ENCODE measurements at places on chromosomes 12 and 14.

DNA sequence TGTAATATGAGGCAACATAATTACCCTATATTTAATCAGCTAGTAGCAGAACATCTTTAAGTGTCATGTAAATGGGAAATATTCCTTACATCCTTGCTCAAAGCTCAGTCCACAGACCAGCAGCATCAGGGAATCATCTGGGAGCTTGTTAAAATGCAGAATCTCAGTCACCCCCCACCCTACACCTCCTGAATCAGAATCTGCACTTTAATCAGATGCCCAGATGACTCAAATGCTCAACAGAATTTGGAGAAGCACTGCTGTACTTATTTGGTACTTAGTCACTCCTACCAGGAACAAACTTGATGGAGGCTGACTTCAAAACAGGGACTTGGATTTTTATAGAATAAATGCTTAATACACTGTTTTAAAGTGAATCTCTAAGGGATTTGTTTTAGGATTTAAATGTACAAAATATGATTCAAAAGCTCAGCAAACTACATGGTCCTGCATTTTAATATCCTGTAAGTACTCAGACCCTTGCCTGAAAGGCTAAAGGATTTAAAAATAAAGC, 96.5 kb downstream of the ARMH4 start:
- no peak for DNase-seq

GRCh38 chr14:105447651-105448640, 26.7 kb upstream of the CRIP2 start:
- DNase-seq: no peak

DNA sequence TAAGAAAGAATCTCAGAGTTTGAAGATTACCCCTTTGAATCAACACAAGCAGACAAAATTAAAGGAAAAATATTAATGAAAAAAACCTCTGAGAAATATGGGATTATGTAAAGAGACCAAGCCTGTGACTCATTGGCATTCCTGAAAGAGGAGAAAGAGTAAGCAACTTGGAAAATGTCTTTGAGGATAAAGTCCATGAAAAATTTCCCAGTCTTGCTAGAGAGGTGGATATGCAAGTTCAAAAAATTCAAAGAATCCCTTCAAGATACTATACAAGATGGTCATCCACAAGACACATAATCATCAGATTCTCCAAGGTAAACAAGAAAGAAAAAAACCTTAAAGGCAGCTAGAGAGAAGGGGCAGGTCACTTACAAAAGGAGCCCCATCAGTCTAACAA, 13.3 kb downstream of the SLCO1B1 start:
- DNase-seq: no peak

- no peak for DNase-seq
These were observed 309.8 kb downstream of the CCER1 start for GRCh38 chr12:90645181-90645580.

DNA sequence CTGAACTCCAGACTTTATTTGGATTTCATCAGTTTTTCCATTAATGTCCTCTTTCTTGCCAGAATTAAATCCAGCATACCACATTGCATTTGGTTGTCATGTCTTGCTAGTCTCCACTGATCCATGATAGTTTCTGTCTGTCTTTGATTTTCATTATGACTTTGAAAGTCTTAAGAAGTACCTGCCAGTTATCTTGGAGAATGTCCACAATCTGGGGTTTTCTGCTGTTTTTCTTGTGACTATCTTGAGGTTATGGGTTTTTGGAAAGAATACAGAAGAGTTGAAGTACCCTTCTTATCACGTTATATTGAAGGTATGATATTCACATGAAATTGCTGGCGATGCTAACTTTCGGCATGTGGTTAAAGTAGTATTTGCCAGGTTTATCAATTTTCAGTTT, 282.3 kb upstream of the PRICKLE1 start:
- no peak for DNase-seq

- no peak for DNase-seq
These were observed 54.9 kb downstream of the DNAH10 start for GRCh38 chr12:123816896-123817537.

GRCh38 chr14:76015191-76015590, 29.6 kb downstream of the IFT43 start:
- no peak for DNase-seq

DNA sequence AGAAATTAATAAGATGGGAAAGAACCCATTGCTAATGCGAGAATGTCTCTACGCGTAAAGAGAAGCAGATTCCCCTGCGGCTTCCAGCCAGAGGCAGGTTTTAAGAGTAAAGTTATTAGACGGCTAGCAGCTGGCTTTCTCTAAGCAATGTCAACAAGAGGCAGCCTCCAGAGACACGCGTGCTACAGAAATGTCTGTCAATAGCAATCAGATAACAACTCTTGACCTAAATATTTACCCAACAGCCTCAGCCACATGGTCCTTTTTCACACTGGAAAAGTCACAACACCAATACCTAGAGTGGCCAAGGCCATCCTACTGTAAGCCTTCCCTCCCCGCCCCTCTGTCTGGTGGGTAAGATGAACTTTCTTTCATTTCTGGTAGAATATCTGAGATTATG, 146.0 kb upstream of the SFSWAP start:
- no peak for DNase-seq

GRCh38 chr14:102187044-102187443, 47.3 kb downstream of the WDR20 start:
- DNase-seq: no peak

DNA sequence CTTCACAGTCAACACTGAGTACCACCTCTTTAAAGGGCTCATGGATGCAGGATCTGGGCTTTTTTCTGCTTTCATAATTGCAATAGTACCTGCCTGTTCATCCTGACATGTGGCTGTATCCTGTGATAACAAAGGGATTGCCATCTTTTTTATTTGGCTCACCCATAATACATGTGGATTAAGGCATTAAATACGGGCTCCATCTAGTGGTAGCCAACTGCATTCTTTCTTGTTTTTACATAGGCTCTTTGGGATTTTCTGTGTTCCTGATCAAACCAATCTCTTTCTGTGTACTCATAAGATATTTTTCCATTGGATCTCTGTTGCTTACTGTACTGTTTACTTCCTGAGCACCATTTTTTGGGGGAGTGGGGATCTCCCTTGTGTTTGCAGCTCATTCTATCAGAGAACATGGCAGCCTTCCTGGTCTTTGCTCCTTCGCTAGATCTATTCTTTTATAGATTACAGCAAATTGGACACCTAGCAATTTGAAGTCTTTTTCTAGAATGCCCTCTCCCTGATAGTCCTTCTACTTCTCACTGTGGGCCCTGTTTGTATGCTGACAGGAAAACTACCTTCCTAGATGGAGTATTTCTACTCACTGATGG, 723.4 kb upstream of the MDGA2 start:
- DNase-seq: peak; percentile 43

DNA sequence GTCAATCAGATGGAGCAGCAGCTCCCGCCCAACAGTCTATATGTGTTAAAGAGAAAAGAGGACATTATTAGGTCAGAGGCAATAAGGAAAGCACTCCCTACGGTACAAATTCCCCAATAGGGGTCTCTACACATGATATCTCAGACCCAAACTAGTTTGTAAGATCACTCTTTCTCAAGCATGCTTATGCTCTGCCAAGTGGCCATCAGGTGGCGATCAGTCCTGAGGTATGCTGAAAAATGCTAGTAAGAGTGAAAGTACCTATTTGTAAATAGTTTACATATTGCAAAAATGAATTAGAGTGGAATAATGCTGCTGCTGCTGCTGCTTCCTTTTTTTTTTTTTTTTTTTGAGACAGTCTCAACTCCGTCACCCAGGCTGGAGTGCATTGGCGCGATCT, 61.0 kb downstream of the CPM start:
- no peak for DNase-seq

DNA sequence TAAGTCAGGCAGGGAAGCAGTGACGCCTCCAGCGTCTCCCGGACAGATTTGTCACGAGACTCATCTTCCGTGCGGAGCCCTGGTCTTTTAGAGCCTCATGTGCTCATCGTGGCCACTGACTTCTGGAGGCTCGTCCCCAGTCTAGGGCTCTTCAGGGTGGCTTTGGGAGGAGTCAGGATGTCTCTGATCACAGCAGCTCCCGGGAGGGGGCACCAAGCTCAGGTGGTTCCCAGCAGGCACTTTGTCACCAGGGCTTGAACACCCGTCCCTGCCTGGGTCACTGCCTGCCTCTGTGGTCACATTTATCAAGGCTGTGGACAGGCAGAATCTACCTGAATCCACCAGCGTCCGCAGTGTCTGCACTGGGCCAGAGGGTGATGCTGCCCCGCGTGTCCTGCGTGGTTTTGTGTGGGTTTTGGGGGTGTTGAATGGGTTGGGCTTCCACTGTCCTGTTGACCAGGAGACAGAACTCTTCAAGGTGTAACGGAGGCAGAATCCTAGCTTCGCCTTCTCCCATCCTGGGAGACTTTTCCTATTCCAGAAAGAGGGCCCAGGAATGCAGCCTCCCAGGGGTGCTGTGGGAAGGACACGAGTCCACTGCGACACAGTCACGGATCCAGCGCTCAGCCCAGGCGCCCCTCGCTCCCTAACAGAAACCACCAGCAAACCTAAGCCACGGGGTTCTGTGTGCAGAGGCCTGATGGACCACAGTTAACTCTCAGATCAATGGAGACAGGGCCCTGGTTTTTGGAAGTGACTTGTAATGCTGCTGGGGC, 132.3 kb downstream of the ADGRD1 start:
- no peak for DNase-seq

GRCh38 chr14:21069388-21070082, 569 bp upstream of the ARHGEF40 start:
- no peak for DNase-seq

DNA sequence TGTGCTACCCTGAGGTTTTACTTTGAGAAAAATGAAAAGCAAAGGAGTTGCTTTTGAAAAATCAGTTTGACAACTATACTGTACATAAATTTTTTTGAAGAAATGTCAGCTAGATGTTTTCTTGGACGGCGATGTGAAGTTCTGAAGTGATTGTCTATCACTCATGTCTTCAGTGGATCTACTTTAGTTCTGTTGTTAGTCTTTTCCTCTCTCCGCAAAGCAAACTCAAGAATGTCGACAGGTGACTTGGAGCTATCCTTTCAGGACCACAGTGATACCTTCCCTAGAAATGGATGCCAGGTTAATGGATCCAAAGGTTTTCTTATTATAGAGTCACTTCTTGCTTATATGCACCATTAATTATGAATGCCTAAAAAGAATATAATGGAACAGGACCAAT, 1.2 kb downstream of the PTPRO start:
- peak; percentile 33 for DNase-seq

DNA sequence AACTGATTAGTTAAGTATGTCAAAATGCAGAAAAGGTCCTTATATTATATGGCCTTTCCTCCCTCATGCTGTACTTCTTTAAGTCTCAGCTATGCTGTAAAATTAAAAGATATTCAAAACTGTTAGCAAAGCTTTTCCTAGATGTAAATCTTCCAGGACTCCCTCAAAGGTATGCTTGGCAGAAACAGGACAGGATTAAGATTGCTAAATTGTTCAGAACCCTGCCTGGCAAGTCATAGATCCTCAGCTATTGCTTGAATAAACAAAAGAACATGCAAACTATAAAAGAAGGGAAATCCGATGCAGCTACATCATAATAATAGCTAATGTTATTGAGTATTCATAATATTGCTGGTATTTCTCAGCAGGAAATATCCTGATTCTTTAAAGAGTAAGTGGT, 322.6 kb downstream of the CCDC91 start:
- no peak for DNase-seq

DNA sequence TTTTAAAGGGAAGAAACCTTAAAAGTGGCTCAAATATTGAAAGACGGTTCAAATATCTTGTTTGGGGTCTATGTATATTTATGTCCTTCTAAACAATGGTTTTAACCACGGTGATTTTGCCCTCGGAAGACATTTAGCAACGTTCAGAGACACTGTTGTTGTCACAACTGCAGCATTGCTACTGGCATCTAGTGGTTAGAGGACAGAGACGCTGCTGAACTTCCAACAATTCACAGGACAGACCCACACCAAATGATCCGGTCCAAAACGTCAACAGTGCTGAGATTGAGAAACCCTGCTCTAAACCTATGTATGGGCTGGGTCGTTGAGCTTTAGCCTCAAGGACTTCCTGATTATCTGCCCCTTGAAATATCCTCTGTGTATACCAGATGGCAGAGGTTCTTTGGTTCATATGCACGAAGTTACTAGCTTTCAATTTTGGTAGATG, 1.7 kb downstream of the ANGEL1 start:
- peak; percentile 63 for DNase-seq

DNA sequence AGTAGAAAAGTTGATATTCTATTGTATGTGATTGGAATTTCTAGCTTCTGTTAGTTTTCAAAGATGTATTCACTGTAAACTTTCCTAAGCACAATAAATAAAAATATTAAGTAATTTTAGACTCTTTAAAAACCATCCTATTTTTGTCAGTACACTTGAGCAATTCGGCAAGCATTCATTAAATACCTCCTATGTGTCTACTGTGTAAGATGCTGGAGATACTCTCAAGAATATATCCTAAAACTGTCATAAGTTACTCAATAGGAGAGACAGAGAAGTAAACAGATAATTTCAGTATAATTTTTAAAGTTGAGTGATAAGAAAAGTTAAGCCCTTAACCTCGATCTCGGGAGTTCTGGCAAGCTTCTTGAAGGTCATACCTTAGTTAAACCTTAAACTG, 46.1 kb downstream of the FANCM start:
- no peak for DNase-seq

- no peak for DNase-seq
These were observed 6.4 kb upstream of the SLC25A3 start for GRCh38 chr12:98587084-98587483.

GRCh38 chr14:21105095-21105494, 4.2 kb downstream of the TMEM253 start:
- DNase-seq: no peak

- DNase-seq: peak; percentile 30
These were observed 3.3 kb upstream of the POP5 start for GRCh38 chr12:120584343-120585149.

DNA sequence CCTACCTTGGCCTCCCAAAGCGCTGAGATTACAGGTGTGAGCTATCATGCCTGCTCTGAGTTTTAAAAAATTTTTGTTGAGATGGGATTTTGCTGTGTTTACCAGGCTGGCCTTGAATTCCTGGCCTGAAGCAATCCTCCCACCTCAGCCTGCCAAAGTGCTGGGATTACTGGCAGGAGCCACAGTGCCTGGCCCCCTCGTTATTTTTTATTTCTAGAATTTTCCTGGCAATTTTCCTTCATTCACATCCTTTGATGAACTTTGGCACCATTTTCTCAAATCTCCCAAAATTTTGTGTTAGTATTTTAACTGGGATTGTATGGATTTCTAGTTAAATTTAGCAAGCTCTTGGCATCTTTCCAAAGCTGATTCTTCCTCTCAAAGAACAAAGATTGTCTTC, 24.6 kb upstream of the SCARB1 start:
- no peak for DNase-seq

- no peak for DNase-seq
These were observed 6.1 kb upstream of the SRSF5 start for GRCh38 chr14:69760810-69761209.

DNA sequence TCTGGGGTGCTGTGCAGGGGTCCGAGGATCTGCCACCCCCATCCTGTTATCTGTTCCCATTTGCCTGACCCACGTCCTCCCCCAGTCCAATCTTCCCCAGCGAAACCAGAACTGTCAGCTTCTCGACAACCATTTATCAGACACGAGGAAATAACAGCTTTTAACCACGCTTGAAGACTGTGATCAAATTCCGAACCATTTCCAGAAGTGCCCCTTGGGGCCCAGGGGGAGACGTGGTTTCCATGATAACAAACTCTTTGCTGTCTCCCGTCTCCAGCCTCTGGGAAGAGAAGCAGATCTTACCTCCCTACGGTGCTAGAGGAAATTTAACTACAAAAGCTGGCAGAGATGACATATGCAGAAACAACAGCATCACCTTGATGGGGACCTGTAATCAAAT, 35.1 kb upstream of the SRRM4 start:
- no peak for DNase-seq

Measured in T47D (cell line).